ENCODE measurements at places on chromosomes 11 and 22. TPM values are rescaled to one million over a fixed set of nuclear protein-coding genes. Genes with fewer than 3 reads are reported as not detected.

The ZC3H12C gene
- 30.7 TPM for total RNA-seq

The CHRNA10 gene
- 0.36 TPM for total RNA-seq

The TYMP gene
- total RNA-seq = 21.8 TPM

The PELI3 gene
- total RNA-seq = 35.2 TPM

The PPM1F gene
- 46.2 TPM for total RNA-seq

The WT1 gene
- 8.5 TPM for total RNA-seq

The AMOTL1 gene
- total RNA-seq = 32.6 TPM

The IL18 gene
- 53.6 TPM for total RNA-seq

The C1QTNF5 gene
- total RNA-seq = 2.6 TPM

The MMP11 gene
- total RNA-seq = 2.4 TPM

The TM7SF2 gene
- total RNA-seq = 38.4 TPM

The KCNJ1 gene
- total RNA-seq = not detected

The SERHL2 gene
- 4.9 TPM for total RNA-seq

The KBTBD3 gene
- 2.0 TPM for total RNA-seq

The CARNS1 gene
- 0.22 TPM for total RNA-seq

The SVIP gene
- 9.5 TPM for total RNA-seq

The ART1 gene
- not detected for total RNA-seq

The MUC5B gene
- 24.3 TPM for total RNA-seq

The KDM4E gene
- not detected for total RNA-seq

The UPK3A gene
- not detected for total RNA-seq

The DCUN1D5 gene
- total RNA-seq = 206 TPM

The MAPK8IP1 gene
- 7.1 TPM for total RNA-seq

The C11orf65 gene
- 2.7 TPM for total RNA-seq

The TMEM45B gene
- 24.0 TPM for total RNA-seq

The MS4A1 gene
- total RNA-seq = not detected

The OR52A1 gene
- not detected for total RNA-seq

The OR5P2 gene
- total RNA-seq = not detected

The OR52N4 gene
- not detected for total RNA-seq

The CCDC88B gene
- 19.6 TPM for total RNA-seq

The SOX10 gene
- total RNA-seq = 1.1 TPM

The DKK3 gene
- total RNA-seq = 0.35 TPM

The NPAS4 gene
- total RNA-seq = not detected

The NAALAD2 gene
- total RNA-seq = not detected

The NUCB2 gene
- total RNA-seq = 27.6 TPM

The SCN2B gene
- total RNA-seq = not detected

The CRYBB2 gene
- total RNA-seq = not detected

The KCNK7 gene
- 0.69 TPM for total RNA-seq

The BACE1 gene
- total RNA-seq = 27.7 TPM

The CDC45 gene
- 77.1 TPM for total RNA-seq

The CECR2 gene
- total RNA-seq = not detected

The OR4A16 gene
- total RNA-seq = not detected

The PNPLA3 gene
- total RNA-seq = 0.29 TPM

Measured in PC-3 (cell line).